ENCODE measurements at places on chromosomes 7 and 10.

DNA sequence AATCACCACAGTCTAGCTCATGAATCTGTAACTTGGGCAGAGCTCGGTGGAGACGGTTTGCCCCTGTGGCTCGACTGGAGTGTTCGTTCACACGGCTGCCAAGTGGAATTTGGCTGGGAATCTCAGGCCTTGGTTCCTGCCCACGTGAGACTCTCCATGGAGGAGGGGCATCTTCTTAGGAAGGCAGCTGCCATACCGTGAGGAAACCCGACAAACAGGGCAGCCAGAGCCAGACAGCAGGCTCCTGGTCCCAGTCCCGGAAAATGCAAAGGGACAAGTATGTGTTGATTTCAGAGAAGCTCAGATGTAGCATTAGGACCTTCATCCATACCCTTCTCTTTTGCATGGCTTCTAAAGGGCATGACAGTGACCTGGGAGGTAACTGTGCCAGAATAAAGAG, 26.6 kb downstream of the AMZ1 start:
- DNase-seq, result no peak

DNA sequence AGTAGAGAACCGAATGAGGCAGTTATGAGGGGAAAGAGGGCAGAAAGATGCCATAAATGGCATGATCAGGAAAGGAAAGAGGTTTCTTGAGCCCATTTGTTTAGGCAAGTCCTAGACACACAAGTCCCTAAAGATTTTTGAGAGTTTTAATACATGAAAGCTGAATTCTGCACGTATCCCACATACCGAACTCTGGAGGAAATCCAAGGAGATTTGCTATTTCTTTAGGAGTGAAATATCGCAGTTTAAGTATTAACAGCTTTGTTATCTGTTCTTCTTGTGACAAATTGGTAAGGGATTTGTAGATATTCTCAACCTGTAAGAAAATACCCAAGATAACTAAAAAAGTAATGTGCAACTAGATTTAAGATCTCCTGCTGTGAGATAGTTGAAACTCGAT, 23.7 kb upstream of the CUBN start:
- DNase-seq, result no peak

DNA sequence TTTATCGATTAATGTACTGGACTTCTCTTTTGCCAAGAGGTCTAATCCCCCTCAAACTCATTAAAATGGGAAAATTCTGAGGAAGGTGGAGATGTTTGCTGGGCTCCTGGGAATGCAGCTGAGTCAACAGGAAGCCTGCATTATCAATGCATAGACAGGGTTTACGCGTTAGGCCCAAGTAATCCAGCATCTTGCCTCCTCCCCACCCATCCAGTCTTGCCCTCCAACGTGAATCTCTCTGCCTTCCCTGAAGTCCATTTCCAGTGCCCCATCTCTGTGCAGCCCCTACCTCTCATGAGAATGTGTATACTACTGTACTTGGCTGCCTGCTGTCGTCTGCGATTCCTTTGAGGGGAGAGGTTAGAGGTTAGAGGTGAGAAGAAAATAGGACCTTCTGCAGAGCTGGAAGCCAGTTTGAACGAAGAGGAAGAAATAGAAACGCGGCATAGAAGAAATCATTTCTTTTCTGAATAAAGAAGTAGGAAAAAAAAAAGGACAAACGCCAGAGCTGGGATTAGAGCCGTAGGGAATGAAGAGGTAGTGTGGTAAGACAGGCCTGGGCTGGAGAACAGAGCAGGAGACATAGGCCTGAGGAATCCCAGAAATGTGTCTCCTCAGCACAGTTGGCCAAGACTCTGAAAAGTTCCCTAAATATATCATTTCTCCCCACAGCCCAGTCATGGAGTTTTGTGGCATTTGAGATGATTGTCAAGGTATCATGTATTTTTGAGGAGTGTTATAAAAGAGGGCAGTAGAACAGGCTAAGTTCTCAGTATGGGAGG, 75.6 kb downstream of the MYOF start:
- no peak for DNase-seq

DNA sequence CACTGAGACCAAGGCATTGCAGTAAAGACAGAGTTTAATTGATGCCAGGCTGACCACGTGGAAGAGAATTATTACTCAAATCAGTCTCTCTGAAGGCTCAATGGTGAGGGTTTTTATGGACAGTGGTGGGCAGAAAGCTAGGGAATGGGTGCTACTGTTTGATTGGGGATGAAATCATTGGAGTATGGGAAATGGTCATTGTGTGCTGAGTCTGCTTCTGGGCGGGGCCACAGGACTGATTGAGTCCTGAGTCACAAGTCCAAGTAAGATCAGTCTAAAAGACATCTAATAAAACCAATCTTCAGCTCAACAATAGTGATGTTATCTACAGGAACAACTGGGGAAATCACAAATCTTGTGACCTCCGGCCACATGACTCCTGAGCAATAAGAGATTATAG, 868.4 kb downstream of the SORCS3 start:
- no peak for DNase-seq

GRCh38 chr10:62377966-62378365, 3.8 kb downstream of the ZNF365 start:
- no peak for DNase-seq

- DNase-seq, result no peak
Measured at GRCh38 chr10:99161165-99161564, 74.5 kb downstream of the HPSE2 start.

GRCh38 chr10:33776419-33777070, 442.1 kb upstream of the NRP1 start:
- no peak for DNase-seq

DNA sequence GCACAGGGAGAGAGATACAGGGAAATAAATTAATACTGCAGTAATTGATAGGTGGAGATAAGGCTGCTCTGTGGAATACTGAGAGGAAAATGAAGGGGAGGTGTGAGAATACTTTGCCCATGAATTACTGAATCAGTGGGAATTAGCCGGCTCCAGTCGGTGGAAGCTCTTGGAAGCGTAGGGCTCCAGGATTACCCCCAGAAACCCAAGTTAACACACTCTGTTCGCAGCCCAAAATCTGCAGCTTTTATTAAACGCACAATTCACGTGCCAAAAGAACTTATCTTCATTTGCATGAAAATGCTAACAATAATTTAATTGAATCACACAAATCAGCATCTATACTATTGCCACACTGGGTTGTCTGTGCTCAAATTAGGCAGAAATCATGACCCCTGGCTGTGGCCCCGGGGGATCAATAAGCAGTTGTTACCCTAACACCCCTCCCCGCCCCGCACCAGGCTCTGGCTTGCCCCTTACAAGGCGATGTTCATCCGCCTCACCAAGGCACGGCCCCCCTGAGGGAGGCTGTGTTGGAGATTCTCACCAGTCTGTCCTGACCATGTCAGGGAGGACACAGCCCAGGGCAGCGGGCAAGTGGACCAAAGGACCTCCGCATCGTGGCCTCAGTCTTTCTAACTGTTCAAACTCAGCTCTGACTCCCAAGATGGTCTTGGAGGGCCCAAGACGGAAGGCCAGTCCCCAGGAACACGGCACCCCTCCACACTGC, 48.4 kb upstream of the MGMT start:
- no peak for DNase-seq

Data from hematopoietic multipotent progenitor cell treated with erythropoietin and hydrocortisone succinate and interleukin-3 and kit ligand, for 17 days (in vitro differentiated cells).